ENCODE measurements at places on chromosomes 3 and 15. TPM values are rescaled to one million over a fixed set of nuclear protein-coding genes. Genes with fewer than 3 reads are reported as not detected.

PROS1 gene
- polyA plus RNA-seq: 11.5 TPM

SMAD6 gene
- polyA plus RNA-seq: 2.2 TPM

CHRD gene
- polyA plus RNA-seq: 0.11 TPM

DNA sequence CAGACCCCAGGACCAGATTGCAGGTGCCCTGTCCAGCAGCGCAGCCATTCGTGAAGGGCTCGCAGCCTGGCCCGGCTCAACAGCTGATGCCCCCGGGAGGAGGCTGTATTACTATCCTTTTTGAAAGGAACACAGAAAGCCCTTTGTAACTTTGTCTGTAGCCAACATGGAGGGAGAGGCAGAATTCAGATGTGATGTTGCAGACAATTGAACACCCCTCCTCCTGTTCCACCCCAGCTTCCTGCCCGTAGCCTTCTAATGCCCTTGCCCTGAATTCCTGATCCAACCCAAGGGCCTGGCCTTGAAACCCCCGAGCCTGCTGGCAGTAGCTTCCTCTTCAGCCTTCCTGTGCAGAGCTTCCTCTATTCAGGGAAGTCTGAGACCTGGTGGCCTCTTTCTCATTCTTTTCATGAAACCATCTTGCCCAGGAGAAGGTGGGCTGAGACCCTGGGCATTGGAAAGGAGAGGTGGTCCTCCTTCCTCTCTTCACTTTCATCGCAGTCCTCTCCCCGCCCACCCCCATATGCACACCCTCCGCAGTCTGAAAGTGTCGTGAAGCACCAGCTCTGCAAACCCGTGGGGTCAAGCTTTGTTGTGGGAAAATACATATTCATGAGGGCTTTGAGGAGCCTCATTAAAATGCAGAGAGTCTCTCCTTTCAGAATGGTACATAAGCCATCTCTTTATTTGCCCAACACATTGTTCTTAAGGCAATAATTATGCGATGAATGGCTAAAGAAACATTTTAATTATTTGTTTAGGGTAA lies 109.2 kb downstream of the APBA2 start:
- DNase-seq: no peak

DNA sequence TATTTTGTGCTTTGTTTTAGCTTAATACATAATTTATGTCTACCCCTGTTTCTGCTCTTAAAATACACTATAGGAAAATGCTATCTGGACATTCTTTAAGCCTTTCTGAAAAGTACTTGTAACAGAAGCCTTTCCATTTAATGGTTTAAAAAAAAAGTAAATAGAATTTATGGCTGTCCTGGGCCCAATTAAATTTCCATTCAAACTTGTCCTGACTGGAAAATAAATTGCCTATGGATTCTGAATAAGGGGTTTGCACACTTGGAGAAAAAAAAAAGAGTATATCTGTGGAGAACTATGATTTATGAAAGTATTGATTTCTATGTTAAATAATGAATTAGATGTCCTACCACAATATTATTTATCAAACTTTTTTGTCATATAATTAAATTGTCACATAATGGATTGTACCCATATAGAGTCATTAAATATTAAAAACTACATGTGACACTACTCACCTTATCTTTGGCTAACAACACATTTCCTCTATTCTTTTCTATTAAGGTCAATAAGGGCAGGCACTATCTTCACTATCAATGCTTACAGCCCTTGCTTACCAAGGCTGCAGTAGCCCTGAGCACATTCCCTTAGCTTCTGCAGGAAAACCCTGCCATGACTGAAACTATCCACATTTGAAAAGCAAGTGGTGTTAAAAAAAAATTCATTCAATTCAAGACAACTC lies 396.1 kb upstream of the ROBO2 start:
- no peak for DNase-seq

- no peak for DNase-seq
Observed at GRCh38 chr3:157327018-157327417, 109.6 kb upstream of the PTX3 start.

DNA sequence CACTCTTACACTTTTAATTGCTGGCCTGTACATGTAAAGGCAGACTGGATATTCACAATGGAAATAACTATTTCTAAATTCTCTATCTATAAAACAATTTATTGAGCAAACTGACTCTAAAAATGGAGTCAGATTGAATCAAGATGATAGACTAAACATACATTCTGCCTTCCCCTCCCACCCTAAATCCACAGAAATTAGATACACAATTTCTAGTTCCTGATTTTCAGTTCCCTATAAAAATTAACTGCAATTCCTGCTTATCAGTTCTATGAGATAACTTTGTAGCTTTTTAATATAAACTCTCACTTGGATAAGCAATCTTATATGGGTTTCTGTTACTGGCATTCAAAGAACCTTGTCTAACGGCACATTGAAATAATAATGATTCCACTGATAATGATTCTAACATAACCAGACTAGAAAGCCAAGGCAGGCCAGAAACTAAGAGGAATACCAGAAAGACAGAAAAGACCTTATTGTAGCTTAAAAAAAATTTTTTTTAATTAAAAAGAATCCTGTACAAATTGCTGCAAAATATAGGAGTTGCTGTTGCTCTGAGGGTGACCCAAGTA lies 33.1 kb downstream of the TBC1D5 start:
- no peak for DNase-seq

GRCh38 chr15:43249236-43249635 lies 17.5 kb downstream of the TGM5 start:
- no peak for DNase-seq

DNA sequence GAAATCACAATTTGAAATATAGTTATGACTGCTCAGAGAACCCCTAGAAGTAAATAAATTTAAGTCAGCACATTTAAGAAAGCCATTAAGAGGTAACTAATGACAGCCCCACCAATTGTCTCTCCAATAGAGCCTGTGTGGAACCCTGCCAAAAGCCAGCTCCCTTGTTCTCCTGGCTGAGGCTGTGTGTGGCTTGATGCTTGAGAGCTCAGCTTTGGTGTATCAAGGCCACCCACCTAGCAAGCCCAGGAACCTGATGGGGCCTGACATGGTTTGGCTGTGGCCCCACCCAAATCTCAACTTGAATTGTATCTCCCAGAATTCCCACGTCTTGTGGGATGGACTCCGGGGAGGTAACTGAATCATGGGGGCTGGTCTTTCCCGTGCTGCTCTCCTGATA lies 106.9 kb downstream of the LRRN1 start:
- DNase-seq: no peak
